ENCODE measurements at places on chromosomes 3 and 15.

DNA sequence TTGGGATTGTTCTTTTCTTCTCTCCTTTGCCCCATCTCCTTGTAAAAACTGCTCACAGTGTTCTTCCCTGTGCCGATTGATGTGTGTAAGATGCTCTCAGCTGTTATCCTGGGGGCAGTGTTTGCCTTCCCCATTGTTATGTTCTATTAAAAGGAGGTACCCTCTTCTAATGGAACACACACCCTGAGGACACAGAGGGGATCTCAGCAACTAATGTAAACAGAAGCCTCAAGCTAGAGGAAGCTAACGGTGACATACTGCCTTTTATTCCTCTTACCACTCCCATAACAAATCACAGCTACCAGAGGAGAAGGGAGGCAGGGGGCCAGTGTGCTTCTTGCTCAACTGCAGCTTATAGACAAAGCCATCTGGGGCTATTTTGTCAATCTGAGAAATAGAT, 2.2 kb downstream of the TAGLN3 start:
- DNase-seq: no peak

DNA sequence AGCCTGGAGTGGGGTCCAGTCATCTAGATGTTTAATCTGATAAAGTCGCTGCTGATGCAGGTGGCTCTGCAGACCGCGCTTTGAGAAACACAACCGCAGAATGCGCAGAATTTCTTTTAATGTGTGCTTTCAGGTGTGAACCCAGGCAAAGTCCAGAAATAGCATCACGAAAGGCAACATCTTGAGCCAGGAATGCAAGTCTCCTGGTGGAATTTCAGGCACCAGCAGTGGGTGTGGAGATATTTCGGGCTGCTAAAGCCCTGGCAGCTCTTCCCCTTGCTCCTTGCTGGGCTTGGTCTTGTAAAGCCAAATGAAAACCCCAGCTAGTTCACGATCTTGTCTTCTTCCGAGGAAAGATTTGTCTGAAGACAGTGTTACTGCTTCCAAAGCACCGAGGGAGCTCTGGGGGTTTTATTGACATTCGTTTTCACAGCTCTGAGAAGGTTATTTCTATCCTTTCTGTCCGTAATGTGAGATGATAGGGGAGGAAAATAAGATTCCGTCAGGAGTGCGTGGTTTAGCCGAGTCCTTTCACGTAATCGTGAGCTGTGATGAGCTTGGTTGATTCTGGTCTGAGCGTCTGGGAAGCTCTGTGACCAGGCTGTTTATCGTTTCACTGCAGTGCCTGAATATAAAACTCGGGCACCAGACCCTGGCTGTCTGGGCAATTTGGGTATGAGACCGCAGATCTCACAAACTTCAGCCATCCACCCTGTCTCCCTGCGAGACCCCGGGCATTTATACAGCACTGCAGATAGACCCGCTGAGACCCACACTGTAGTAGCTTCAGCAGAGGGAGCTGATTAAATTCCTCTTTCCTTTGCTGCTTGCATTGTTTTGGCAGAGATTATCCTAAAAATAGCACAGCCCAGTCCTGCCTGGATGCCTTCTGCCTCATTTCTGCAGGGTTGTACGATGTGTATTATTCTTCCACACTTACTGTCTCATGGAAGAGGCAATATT, 67.0 kb upstream of the SLC25A26 start:
- DNase-seq: no peak

- DNase-seq: no peak
Measured at GRCh38 chr3:38116471-38117162, 20.3 kb downstream of the ACAA1 start.

GRCh38 chr3:51931756-51932155, 9.9 kb downstream of the RRP9 start:
- no peak for DNase-seq

- DNase-seq: no peak
Measured at GRCh38 chr15:64146520-64146884, 5.0 kb upstream of the SNX22 start.

DNA sequence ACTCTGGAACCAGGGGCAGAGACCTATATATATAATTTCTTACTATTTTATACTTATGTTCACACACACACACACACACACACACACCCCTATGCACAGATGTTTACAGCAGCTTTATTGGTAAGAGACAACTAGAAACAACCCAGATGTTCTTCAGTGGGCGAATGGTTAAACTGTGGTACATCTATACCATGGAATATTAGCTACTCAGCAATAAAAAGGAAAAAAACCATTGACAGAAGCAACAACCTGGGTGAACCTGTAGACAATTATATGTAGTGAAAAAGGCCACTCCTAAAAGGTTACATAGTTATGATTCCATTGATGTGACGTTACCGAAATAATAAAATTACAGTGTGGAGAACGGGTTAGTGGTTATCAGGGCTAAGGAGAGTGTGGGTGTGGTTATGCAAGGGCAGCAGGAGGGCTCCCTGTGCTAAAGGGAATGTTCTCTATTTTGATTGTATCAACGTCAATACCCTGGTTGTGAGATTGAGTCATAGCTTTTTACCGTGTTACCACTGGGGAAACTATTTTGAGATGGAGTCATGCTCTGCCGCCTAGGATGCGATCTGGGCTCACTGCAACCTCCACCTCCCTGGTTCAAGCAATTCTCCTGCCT, 85.5 kb downstream of the FLNB start:
- DNase-seq: peak; percentile 94

- no peak for DNase-seq
Measured at GRCh38 chr15:67138891-67139855, 73.8 kb downstream of the SMAD3 start.

DNA sequence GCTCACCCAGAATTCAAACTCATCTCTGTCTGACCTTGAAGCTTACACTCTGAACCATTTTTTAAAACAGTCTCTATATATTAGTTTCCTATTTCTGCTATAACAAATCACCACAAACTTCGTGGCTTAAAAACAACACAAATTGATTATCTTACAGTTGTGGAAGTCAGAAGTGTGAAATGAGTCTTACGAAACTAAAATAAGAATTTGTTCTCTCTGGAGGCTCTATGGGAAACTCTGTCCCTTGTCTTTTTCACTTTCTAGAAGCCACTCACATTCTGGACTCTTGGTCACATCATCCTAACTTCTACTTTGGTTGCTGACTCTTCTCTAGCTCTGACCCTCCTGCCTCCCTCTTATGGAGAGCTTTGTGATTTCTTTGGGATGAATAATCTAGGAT, 429.3 kb upstream of the THBS1 start:
- DNase-seq: no peak

- peak; percentile 35 for DNase-seq
Measured at GRCh38 chr3:63863150-63864007, at the start of the genes ATXN7 and THOC7. TSS of gene ATXN7 (plus strand) at chr3:63863867. CDS start at chr3:63912599, 48,732 bp downstream. TSS of gene THOC7 (minus strand) at chr3:63863805. CDS start at chr3:63863790, 15 bp downstream.

GRCh38 chr15:74050127-74050526, 32.2 kb downstream of the GOLGA6A start:
- DNase-seq: no peak
